Posterior cingulate gyrus (tissue), 11 donors: ENCODE measurements at places on chromosomes 13 and 19.

DNA sequence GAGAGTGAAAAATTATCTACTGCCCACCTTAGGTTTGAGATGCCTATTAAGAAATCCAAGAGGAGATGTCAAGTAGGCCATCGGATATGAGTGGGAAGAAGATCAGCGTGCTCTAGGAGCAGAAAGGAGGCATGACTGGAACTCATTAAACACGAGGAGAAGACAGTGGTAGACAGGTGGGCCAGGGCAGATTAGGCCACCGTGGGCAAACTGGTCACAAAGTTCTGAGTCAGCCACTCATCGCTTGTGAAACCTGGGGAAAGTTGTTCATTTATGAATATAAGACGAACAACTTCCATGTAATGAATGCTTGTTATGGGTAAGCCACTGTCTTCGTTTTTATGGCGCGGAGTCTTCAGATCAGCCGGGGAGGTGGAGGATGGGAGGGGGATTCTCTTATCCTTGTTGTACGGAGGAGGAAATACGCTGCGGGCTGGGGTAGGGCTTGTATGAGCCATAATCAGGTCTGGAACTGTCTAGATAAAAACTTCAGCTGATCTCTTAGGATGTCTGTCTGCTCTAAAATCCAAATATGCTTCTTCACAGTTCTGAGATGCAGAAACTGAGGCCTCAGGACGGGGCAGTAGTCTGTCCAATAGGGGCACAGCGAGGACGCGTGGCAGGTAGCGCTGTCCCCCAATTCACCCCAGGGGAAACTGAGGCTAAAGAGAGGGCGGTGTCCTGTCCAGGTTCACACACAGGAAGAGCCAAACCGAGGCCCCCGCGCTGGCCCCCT, 1.1 kb upstream of the ZNF444 start:
- DNase-seq: no peak

DNA sequence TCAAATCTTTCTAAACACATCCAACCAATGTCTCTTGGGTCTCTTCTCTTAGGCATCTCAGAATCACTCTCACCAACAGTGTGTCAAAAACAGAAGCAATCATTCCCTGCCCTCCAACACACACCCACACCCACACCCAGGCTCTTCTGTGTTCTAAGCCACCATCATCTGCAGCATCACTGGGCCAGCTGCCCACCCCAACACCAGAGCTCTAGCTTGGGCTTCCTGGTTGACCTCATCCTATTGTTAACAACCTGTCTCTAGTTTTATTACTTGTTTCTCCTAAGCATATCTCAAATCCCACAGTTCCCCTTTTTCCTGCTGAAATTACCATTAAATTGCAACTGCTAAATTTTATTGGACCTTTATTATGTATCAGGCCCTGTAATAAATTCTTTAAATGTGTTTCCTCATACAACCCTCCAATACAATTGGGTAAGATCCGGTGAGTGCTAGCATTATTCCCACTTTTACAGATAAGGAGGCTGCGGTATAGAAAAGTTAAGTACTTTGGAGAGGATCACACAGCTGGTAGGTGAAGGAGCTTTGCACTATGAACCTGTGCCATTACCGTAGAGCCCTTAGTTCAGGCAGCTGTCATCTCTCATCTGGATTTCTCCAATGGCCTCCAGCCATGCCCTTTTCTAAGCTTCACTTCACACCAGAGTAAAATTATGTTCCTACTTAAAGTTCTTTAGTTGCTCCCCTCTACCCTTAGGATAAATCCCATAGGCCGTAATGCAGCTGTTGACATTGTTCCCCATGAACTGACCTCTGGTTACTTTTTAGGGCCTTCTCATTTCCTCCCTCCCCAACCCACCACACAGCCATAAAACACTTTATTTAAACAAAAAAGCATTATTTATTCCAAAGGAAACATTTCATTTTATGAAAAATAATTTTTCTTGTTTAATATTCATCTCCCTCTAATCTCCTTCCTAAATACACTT, 227.7 kb downstream of the B3GLCT start:
- DNase-seq: no peak

- no peak for DNase-seq
Measured at GRCh38 chr19:6359568-6360341, 1.6 kb upstream of the CLPP start.

DNA sequence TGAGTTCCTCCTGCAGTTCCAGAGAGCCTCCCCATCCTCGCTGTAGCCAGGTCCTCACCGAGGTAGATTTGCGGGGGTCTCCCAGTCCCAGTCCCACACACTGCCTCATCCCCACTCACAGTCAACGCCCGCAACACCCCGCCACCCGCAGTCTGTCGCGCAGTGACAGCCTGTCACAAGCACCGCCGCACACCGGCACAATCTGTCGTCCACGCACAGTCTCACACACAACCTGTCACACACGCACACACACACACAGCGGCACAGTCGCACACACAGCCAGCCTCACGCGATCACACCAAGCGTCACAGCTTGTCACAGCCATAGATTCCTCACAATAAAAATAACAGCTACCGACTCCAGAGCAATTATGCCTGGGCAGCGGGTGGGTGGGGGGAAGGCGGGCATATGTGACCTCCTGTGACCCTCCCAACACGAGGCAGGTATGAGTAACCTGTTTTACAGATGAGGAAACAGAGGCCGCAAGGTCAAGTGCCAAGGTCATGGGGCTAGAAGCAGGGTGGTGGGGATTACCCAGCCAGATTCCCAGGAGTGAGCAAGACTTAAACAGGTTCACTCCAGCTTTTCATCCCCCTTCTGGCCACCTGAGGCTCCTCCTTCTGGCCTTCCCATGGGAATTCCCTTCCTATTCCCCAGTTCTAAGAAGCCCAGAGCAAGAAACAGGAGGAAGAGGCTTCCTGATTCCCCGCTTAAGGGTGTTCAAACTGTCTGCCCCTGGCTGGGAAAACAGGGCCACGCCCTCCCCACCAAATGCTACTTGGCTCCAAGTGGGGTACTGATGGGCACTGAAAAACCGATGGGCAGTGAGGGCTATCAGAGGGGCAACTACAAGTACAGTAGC, 13.9 kb downstream of the NFIX start:
- no peak for DNase-seq

DNA sequence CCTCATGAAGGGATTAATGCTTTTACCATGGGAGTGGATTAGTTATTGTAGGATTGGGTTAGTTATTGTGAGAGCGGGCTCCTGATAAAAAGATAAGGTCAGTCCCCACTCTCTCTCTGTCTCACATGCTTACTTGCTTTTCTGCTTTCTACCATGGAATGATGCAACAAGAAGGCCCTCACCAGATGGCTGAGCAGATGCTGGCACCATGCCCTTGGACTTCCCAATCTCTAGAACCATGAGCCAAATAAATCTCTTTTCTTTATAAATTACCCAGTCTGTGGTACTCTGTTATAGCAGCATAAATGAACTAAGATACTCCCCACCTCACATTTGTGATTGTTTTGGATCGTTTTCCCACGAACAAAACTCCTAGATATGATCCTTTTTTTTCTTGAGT, 353.8 kb downstream of the DNAJC15 start:
- peak; percentile 40 for DNase-seq

GRCh38 chr19:45172173-45172572, 5.9 kb downstream of the TRAPPC6A start:
- DNase-seq: no peak

DNA sequence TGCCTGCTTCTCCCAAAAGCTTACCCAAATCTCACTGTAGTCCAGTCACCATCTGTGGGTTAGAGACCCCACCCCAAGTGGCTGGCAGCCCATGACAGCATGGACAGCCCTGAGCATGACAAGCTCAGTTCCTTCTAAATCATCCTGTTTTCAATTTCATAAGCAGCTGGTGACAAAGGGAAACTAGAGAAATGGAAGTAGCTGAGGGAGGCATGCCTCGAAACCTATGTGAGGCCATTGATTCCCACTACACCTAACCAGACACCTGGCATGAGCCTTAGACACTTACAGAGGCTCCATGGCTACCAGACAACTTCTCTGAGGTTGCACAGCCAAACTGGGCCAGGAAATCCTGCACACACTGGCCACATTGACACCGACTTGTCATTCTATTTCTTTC, 56.2 kb downstream of the ABCC4 start:
- DNase-seq: no peak

DNA sequence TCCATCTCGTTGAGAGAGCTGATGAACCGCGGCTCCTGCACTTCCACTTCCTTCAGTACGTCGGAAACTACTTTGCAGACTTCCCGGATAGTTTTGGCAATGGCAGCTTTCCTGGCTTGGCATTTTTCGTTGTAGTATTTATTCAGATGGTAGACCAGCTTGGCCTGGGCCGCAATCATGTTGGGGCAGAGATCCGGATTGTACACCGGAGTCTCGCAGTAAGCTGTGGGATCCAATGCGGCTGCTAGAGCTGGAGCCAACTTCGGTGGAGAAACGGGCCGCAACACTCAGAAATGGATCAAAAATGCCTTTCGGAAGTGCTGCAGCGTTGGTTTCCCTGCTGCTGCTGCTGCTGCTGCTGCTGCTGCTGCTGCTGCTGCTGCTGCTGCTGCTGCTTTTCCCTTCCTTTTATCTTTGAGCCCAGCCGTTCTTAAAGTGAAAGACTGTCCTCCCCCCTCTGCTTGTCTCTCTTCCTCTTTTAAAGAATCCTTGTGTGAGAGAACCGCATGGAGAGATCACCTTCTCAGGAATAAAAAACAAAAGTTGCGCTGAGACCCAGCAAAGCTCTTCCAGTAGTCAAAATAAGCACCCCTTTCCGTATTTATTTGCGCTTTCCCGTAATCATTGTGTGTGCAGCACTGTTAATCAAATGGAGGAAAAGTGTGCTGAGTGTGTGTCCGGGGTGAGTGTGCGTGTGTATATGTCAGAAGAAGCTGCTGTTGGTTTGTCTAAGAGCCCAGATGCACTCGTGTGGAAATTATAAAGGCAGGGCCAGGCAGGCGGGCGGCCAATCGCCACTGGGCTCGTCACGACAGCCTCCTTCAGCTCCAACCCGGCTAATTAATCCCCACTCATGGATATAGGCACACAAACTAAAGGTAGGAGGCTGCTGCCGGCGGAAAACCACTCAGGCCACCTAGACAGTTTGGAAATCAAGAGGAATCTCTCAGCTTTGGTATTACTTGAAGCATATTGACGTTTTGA, at the start of gene MAB21L1:
TSS of gene MAB21L1 (minus strand) at position 730 of the 984 bp plus-strand sequence. CDS start at position 179, 551 bp downstream.
- no peak for DNase-seq

DNA sequence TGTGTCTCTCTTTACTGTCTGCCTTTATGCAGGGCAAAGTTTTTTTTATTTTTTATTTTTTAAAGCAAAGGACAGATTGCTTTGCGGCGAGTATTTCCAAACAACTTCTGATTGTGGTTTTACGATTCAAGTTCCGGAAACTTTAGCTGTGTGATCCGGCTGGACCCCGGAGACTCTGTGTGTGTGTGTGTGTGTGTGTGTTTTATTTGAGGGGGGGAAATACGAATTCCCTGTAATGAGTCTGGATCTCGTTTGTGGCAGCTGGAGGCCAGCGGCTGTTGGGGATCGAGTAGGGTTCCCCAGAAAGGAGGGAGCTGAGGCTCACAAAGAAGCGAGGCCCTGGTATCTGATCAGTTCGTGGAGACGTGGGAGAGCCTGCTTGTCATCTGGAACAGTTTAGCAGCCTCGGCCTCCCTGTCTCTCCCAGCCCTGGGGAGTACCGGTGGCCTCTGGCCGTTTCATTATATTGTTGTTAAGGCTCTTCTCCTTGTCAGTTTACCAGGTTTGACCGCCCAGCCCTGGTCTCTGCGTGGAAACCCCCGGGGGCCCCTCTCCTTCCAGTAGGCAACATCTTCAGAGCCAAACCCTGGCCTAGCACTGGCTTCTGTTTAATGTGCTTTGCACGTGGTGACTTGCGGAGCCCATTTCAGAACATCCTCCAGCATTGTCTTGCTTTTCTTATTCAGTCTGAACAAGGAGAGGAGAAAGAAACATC, 1.3 kb downstream of the FARP1 start:
- peak; percentile 4 for DNase-seq

DNA sequence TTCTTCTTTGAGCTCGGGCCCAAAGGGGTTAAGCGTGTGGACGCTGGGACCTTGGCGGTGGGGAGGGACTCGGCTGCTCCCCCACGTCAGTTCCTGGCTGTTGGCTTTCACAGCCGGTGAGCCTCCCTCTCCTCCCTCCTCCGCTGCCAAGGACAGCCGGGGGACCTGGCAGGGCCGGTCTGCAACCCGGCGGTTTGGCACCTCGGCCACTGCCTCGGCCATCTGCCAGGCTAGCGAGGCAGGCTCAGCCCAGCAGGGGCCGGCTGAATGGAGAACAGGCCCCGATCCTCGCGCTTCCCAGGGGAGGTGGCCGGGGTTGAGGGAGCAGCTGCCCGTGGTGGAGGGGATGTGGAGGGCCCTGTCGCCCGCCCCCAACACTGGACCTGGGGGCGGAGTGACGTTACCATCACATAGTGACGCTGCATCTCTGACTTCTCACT, 5.0 kb downstream of the TLE5 start:
- DNase-seq: peak; percentile 95

GRCh38 chr13:98528663-98529064, 48.2 kb downstream of the STK24 start:
- no peak for DNase-seq

- DNase-seq: no peak
Measured at GRCh38 chr13:42049454-42049813, 986 bp downstream of the DGKH start.

DNA sequence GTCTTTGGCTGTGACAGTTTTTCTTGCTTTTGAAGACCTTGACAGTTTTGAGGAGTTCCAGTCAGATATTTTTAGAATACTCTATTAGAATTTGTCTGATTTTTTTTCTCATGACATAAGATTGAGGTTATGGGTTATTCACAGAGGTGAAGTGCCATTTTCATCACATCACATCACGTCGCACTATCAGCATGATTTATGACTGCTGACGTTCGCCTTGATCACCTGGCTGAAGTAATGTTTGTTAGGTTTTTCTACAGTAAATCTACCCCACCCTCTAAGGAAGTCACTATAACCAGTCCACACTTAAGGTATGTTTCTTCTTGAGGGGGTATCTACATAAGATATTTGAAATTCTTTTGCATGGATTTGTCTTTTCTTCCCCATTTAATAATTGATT, 169.7 kb downstream of the NDFIP2 start:
- DNase-seq: no peak
